ENCODE measurements at places on chromosomes 11 and 22.

DNA sequence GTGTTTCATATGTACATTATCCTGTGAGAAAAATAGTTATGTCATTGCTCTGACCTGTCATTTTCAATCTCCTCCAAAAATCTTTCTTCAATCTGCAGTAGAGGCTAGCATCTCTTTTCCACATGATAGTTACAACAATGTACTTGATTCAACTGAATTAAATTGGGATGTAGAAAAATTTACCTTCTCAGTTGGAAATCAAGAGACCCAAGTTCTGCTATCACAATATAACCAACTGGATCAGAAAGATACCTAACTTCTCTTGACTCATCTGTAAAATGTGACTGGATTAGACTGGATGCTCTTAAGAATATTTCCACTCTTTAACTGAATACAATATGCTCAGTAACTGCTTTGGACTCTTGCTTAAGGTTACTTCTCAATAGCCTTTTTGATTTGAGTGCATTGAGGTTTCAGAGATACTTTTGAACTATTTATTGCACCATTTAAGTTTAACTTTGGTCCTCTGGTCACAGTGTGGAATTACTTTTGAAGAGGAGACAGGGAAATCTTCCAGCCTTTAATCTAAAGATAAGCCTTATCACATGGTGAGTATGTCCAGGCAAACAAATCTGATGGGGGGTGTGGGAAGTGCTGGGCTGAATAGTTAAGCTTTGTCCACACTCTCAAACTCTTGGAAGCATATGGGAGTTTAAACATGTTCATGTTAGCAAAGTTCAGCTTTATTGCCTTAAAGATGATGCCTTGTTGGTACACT lies 82.3 kb downstream of the YAP1 start:
- no peak for DNase-seq

GRCh38 chr22:41857155-41857859 lies 24.4 kb downstream of the SREBF2 start:
- DNase-seq: peak; percentile 63

DNA sequence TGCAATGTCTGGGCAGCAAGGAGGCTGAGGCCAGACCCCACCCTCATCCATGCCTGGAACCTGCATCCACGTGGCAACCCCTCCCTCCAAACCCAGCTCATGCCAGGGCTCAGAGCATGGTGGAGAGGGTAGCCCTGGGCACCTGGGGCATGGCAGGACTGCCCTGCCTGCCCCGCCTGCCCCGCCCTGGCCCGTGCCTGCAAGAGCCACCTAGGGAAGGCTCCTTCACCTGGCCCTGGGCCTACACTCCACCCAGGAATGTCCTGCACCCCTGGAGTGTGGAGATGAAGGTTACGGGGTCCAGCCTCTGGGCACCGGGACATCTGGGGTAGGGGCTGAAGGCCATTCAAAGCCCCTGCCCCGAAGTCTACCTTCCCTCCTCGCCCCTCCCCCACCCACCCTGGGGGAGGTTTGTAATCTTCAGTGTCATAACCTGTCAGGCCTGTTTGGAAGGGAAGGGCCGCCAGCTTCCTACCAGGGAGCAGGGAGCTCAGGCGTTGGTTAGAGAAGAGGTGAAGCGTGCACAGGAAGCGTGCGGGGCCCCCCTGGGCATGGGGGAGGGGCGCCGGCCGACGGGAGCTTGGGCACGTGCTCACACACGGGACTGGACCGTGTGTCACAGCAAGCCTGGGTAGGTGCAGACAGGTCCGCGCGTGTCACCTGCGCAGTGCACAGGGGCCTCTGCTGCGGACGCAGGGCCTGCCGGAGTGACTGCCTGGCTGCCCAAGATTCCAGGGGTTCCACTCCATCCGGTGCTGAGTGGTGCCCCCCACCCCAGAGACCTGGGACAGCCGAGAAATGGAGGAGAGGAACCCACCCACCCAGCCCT lies 30.7 kb upstream of the TH start:
- no peak for DNase-seq

DNA sequence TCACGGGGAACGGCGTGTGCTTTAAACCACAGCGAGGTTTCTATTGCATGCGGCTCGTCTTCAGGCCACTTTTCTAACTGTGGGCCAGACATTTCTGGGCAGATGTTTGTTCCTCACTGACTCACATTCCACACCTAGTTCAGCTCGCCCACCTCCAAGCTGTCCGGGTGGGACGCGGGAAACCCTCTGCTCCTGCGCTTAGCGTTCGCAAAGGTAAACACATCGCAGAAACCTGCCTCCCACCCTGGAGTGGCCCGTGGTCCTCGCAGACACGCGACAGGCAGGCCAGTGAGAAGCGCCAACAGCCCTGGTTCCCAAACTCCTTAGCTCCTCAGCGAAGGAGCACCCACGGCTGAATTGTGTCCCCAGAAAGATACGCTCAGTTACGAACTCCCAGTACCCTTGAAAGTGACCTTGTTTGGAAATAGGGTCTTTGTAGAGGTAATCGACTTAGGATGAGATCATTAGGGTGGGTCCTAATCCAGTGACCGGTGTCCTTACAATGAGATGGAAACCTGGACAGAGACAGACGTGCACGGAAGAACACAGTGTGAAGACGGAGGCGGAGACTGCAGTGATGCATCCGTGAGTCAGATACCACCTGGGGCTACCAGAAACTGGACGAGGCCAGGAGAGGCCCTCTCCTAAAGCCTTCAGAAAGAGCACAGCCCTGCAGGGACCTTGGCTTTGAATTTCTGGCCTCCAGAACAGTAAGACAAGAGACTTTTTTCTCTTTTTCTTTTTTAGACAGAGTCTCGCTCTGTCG lies 82.7 kb downstream of the CELSR1 start:
- DNase-seq: no peak

- DNase-seq: peak; percentile 46
These were observed 13.8 kb downstream of the ADA2 start for GRCh38 chr22:17205432-17205831.

- DNase-seq: no peak
These were observed 336.1 kb downstream of the TBC1D22A start for GRCh38 chr22:47098554-47098953.

- no peak for DNase-seq
These were observed 66.2 kb upstream of the TCF20 start for GRCh38 chr22:42336527-42337227.

DNA sequence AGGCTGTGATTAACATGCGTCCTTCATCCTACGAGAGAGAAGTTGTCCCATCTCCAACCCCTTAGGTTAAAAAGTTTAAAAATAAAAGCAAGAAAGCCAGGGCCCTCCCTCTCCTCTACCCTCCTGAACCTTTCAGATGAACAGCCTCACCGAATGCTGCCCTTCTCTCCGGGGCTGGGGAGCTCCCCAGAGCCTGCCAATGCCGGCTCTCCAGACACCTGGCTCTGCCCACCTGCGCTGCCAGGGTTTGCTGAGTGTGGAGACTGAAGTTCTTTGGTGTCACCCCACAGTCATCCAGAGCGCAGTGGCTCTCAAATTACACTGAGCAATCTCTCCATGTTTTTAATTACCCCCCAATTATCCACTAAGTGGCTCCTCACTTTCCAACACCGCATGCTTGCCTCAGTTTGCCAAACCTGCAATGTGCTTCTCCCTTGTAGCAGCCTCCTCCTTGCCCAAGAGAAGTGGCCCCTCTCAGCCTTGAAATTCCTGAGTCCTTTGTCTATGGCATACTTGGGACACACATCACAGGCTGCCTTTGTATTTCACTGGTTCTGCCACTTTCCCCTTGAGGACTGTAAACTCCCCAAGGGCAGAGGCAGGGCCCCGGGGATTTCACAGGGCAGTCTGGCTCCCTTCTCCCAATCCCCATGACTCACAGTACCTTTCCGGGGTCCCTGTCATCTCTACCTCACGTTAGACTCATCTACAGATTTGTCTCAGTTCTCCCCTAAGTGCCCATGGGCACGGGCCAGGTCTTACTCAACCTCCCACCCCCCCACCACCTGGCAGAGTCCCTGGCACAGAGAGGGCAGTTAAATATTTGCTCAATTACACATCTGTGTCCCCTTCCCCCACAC lies 2.0 kb downstream of the MYH9 start:
- no peak for DNase-seq

DNA sequence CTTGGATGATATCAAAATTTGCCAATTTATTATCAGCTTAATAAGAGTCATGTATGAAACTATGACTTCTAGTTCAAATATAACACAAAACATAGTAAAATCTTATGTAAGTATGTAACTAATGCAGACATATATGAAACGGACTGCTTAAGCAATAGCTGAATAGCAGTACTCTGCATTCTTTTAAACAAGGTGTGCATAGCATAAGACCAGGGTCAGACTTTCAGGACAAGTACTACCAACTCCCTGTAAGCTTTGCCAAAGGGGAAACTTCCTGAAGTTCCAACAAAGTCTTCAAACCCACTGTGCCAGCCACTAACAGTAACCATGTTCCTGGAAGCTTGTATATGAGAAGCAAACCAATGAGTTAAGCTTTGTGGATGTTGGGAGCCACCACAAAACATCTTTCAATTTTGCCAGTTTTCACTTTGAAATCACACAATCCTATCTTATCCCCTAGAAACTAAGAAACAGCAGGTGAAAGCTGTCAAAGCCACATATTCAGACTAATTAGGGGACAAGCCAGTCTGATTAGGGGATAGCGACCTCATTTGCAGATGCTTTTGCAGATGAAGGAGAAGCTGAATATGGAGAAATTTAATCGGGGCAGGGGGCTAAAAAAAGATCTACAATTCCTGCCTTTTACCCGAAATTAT lies 13.3 kb downstream of the RBFOX2 start:
- no peak for DNase-seq

DNA sequence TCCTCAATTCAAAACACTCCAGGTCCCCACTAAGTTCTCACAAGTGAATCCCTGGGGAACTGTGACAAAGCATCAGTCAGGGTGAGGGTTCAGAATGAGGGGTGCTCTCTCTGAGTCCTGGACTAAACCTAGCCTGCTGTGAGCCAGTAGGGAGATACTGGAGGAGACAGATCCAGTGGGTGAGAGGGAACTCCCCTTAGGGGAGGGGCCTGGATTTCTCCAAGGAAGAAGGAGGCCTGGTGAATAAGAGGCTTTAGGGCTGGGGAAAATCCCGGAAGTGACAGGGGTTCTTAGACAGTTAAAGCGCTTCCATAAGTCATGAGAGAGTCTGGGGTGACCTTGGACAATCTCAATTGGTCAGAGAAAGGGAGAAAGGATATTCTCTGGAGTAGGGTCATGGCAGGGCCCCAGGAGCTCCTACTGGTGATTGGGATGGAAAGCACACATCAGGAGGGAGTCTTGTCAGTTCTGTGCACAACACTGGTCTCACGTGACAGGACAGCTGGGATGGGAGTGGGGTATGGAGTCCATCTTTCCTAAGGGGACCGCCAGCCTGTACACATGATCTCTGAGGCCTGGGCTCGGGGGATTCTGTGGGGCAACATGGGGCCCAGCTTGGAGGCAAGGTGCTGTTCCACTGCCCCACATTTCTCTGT lies 1.5 kb downstream of the TBC1D10A start:
- DNase-seq: no peak

GRCh38 chr11:19777039-19777376 lies 64.4 kb downstream of the NAV2 start:
- no peak for DNase-seq

- DNase-seq: no peak
These were observed 562 bp downstream of the SHANK2 start for GRCh38 chr11:71251761-71252268.

DNA sequence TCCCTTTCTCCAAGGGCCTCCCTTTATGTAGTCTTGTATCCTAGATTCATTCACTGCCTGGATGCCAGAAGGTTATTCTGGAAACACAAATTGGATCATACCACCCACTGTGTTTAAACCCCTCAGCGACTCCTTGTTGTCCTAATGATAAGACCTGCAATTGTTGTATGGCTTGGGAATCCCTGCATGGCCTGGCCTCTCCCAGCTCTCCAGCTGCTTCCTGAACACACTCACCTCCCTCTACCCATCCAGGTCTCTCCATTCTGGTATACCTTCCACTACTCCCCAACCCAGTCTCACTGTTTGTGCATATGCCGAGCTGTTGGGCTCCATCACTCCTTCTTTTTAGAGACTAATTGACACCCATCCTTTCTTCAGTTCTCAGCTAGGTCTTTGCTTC lies 124.3 kb upstream of the ALX4 start:
- no peak for DNase-seq

DNA sequence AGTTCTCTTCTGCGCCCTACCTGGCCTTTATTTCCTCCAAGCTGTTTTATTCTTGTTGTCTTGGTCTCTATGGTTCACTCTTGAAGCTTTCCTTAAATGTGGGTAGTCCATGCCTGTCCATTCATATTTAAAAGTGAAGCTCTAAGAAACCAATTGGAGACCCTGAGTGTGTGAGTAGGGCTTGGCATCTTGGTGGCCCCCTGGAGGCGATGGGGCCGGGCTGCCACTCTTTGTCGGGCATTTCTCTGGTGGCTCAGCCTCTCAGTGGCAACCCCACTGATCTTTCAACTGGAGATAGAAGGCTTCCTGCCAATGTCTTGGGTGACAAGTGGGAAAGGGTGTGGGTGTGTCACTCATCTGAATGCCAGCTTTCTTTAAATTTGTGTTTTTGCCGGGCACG lies 9.1 kb downstream of the TRPT1 start:
- no peak for DNase-seq

DNA sequence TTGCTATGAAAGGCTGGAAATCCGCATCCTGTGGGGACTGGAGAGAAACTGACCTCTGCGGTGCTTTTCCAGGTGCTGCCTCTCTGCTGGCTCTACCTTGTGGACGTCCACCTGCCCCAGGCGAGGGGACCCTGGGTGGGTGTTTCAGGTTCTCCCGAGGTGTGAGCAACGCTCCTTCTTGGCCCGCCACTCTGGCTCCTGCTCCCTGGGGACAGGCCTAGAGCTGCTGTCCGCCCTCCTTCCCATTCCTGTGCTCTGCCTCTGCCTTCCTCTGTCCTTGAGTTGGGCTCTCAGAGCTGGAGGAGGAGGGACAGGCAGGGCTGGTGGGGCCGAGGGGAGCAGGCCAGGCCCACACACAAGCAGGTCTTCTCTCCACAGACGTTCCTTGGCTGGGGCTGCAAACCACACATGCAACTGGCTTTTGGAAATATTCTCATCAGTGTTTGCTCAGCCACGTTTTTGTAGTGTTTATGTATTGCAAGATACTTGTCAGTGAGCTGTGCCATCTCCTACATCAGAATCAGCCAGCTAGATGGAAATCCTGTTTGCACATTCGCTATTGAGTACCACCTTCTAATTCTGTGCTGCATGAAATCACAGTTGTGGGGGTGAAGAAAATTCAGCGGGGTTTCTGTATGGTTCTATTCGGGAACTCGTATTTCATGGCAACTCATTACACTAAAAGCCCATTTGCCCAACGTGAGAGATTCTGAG lies 1115.0 kb downstream of the BRD1 start:
- DNase-seq: no peak

DNA sequence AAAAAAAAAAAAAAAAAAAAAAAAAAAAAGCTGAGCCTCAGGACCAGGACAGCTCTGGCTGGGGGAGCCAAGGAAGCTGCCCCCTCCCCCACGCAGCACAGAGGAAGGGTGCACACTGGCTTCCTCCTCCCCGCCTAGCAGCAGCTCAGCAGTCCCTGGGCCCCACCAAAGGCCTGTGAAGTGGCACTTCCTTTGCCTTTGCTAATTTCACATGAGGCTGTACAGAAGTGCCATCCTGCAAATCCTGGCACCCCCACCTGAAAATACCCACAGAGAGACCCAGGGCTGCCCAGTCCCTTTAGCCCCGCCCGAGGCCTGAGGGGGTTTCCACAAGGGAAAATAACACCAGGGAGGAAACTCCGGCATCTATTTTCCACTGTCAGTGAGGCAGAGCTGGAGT lies 3.9 kb downstream of the RHOG start:
- peak; percentile 43 for DNase-seq

All from CD4-positive, CD25-positive, alpha-beta regulatory T cell (primary cell).